CD4-positive, alpha-beta T cell treated with Interleukin-17A for 1 hour (primary cell): ENCODE measurements at places on chromosomes 7 and 10.

DNA sequence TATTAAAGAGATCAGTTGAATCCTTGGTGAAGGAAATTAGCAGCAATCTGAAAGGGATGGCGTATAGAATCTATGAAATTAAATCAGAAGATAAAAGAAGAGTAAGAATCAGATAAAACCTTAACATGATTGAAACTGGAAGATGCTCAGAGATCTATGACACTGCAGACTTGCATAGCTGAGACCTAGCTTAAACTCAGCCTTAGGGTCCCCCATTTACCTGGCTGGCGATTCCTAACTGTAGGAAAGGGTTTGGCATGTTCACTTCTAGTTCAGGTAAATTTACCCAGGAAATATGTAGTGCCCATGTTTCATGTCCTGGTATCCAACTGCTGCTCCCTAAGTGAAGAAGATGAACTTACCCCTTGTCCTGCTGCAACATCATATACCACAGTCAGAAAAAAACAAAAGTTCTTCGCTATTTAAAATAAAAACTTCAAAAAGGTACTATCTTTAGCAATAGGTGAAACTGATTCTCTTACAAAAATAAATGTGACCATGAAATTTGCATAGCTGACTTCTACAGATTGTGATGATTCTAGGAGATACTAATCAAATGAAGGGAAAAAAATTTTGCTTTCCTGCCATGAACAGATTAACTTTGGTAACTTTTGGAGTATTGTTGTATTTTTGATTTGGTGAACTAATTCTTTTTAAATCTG is 47.8 kb upstream of the TMEM243 start:
- DNase-seq, result no peak

GRCh38 chr7:70132852-70133690 is 534.8 kb downstream of the AUTS2 start:
- no peak for DNase-seq

DNA sequence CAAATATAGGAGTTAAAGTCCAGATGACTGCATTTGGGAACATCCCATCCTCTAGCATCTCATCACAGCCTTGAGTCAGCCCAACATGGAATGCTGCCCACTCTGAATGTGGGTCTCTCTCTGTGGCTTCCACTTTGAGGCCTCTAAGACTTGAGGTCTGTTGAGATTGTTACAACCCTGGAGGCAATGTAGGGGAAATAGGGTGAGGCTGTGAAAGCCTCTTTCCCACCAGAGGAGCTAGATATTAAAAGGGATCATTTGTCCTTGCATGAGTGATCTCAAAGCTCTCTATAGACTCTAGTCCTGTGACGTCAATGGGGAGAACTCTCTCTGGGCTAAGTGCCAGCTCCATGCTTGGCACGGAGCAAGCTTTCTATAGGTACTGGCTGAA is 6.4 kb upstream of the GOLGA7B start:
- no peak for DNase-seq

DNA sequence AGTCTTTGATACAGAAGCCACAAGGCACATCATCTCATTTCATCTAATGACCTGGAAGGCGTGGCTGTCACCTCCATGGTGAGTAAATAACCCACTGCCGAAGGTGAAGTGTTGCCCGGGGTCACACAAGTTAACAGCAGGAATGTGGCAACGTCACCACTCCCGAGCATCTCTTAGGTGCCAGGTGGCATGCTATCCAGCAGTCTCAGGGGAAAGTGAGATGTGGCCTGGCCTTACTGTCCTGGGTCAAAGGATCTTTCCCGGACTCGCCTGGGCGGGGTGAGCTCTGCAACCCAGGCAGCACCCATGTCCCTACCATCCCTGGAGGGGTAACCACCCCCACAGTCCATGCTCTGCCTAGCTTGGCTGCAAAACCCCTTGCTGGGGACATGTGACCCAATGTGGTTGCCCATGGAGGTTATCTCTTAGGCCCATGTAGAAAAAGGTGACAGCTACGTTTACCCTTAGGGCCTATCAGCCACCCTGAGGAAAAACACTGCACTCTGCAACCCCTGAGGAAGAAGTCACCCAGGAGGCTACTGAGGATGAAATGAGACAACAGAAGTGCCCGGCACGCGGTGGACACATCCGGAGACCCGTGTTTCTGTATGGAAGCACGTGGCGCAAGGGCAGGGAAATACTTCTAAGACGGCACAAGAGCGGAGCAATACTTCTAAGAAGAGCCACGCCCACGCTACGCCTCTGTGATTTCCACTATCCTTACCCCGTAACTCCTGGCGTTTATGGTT is 52.0 kb downstream of the BAIAP2L1 start:
- DNase-seq, result no peak

DNA sequence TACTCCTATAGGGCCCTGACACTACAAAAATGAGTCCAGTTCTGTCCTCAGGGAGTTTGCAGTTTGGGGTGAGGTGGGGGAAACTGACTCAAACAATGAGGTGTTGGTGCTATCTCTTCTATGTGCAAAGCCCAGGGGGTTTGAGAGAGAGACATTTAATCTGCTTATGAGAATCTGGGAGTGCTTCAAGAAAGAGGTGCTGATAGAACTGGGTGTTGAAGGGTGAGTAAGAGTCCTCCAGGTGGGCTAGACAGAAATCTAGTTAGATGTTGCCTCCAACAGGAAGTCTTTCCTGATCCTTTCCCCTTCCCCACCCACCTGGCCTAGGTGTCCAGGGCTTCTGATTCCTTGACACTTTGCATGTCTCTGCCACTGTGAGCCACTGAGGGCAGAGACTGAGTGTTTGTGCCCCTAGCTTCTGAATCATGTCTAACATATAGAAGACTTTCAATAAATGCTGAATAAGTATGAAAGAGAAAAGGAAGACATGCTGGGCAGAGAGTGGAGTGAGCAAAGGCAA is 53.0 kb downstream of the FAM241B start:
- DNase-seq, result no peak

- no peak for DNase-seq
Observed at GRCh38 chr7:107668296-107668695, 7.7 kb downstream of the SLC26A4 start.

GRCh38 chr7:887488-887820 is 11.1 kb downstream of the GET4 start:
- no peak for DNase-seq

DNA sequence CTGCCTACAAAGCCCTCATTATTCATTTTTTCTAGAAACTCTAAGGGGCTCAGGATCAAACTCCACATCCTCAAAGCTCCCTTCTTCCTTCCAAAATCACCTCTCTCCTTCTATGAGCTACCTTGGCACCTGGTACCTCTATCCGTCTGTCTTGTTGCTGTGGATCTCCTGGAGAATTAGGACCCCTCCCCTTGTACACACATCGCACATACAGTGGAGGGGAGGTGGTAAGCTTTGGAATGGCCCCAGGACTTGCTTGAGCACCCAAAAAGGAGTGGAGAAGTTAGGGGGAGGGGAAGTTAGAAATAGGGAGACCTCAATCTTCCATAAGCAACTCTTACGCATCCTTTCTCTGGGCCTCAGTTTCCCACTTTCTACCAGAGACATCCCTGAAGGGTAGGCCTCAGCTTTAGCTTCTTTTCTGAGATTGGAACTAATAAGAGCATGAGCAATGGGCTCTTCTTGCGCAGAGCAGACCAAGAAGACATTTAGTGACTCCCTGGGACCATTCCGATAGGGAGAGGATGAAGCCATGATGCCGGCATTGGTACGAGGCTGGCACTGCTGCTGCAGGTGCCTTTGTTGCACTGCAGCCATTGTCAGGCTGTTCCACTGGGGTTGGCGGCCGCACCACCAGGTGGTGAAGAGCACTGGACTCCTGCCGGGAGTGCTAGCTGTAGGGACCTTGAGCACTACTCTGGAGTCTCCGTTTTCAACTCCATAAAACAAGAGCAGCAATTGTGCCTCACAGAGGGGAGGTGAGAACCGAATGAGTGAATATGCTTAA is 4.5 kb downstream of the CYP26C1 start:
- no peak for DNase-seq

DNA sequence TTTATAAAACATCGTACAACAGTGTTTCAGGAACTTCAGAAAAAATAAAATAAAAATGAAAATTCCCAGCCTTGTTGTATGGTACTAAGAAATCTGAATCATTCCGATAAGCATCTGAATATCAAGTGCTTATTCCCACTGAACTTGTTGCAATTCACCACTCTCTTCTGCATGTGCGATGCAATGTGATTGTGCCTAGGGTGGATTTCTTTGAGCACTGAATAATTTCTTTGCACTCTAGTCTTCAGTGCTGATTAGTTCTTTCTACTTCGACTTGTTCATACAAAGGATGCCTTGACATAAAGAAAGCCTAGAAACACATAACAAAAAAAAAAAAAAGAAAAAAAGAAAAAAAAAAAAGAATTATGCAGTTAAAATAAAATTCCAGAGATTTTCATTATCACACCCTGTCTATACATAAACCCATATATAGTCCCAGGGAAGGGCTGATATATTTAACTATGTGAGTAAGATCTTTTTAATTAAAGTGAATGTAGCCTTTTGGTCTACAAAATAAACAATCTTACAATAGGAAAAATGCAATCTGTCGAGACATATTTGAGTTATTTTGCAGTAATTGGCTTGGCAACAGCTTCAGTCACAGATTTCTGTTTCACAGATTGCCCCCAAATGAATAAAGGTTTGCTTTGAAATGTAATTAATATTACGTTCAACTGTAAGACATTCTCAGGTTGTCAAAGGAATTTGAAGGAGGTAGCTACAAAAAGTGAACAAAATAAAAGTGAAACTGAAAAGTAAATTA is 1118.9 kb upstream of the CELF2 start:
- DNase-seq, result no peak

- no peak for DNase-seq
Observed at GRCh38 chr7:108724251-108725100, 154.8 kb downstream of the DNAJB9 start.

- peak; percentile 58 for DNase-seq
Observed at GRCh38 chr7:93245525-93246432, 13.6 kb downstream of the VPS50 start.

- DNase-seq, result no peak
Observed at GRCh38 chr7:87021285-87021684, 38.2 kb downstream of the ELAPOR2 start.

DNA sequence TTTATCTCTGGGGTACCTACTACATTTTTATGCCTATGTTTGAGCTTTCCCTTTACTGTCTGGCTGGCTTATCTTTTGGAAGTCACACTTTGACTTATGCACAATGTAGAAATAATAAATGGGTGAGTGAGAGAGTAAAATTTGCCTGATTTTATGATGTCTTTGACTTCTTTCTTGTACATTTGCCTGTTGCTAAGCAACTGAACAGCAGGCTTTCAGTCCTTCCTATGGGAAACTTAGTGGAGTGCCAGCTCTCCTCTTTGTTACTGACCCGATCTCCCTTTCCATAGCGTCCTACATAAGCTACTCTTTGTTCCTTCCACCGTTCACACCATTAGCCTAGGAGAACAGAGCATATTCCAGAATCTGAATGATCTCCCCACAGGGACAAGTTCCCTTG is 4.2 kb downstream of the TAS2R60 start:
- DNase-seq, result no peak

DNA sequence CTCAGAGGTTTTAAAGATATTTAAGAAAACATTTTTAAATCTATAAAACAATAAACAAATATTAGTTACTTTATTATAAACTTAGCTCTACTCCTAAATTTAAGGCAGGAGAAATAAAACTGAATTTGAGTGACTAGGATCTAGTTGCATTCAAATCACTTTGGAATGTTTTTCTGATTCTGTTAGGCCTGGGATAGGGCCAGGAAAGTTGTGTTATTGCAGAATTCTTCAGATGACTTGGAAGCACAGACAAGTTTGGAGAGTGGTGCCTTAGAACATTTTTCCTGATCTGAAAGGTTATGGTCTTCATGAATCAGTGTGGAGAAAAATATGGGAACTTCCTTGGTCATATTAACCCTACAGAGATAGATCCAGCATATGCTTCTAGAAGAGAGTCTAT is 15.6 kb upstream of the SLC25A13 start:
- DNase-seq, result no peak

DNA sequence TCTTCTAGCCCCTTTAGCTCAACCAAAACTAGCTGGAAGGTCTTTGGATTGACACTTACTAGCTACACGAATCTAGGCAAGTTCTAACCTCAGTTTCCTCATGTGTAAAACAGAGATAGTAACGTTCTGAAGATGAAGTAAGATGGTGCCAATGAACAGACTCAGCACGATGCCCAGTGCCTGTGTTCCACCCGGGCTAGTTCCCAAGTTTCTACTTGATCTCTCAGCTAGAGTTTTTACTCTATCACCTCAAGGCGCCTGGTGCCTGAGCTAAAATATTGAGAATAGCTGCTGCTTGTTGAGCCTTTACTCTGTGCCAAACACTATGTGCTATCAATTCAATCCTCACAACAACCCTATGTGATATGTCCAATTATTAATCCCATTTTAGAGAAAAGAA is 1.4 kb upstream of the PPP1R3C start:
- no peak for DNase-seq

GRCh38 chr7:455110-455928 is 64.3 kb downstream of the PDGFA start:
- no peak for DNase-seq

- DNase-seq, result no peak
Observed at GRCh38 chr7:153399554-153399940, 640.0 kb downstream of the ACTR3B start.
